Uterus (tissue), 4 donors: ENCODE measurements at places on chromosomes 12 and 14. TPM values are rescaled to one million over a fixed set of nuclear protein-coding genes. Genes with fewer than 3 reads are reported as not detected.

Gene MON2
- total RNA-seq, result 41.2 TPM

Gene SOAT2
- not detected for total RNA-seq

Gene SBNO1
- total RNA-seq, result 29.2 TPM

- no peak for DNase-seq
Observed at GRCh38 chr14:26738571-26738970, 140.7 kb upstream of the NOVA1 start.

DNA sequence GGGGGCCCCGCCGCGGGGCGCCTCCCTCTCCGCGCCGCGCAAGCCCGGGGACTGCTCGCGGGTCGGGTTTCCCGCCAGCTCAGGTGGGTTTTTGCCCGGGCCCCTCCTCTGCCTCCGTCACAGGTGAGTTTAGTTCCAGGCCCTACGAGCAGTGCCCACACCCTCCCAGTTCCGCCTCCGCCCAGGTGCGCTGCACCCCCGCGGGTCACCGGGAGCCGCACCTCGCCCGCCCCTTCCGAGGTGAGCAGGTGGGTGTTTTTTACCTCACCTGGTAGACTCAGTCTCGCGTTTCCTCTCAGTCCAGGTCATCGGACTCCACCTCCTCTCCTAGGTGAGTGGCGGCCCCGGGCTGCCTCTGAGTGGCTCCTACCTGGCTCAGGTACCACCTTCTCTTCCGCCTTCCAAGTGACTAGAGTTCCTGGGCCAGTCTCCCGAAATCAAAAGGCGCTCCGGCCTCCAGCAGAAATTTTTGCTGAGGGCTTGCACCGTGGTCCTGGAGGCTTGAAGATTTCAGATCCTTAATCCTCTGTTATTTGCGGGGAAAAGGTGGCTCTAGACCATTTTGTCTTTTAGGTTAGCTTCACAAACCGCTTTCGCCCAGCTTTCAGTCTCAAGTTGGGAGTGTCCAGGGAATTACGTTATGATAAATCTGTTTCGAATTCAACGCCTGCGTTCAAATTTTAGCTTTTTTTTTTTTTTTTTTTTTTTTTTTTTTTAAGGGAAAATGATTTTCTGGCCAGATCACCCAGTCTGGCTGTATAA lies at the start of gene TMEM30B:
TMEM30B (minus strand) TSS at position 153 of the 762 bp plus-strand sequence. CDS start 191 bp downstream, outside the sequence.
- DNase-seq, result no peak

GRCh38 chr14:23174296-23175184 lies 8.9 kb downstream of the SLC7A8 start:
- DNase-seq, result peak; percentile 59

DNA sequence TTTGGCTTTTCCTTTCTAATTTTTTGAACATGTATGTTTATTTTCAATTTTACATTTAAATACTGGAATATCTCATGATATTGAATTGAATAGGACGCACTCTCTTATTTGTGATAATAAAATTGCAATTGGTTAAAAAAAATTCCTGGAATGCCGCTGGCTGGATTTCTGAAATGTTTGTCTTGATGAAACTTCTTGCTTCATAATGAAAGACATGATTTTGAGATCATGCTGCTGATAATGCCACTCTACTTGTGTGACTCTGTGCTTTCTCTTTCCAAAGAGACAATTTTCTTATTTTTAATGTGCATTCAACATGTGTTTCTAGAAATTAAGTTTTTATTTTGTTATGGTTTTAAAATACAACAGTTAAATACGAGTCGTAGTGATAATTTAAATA lies 465.7 kb upstream of the FAR2 start:
- no peak for DNase-seq
